ENCODE measurements at places on chromosomes 3 and 15. TPM values are rescaled to one million over a fixed set of nuclear protein-coding genes. Genes with fewer than 3 reads are reported as not detected.

Gene GPR87
- 3.3 TPM for total RNA-seq

DNA sequence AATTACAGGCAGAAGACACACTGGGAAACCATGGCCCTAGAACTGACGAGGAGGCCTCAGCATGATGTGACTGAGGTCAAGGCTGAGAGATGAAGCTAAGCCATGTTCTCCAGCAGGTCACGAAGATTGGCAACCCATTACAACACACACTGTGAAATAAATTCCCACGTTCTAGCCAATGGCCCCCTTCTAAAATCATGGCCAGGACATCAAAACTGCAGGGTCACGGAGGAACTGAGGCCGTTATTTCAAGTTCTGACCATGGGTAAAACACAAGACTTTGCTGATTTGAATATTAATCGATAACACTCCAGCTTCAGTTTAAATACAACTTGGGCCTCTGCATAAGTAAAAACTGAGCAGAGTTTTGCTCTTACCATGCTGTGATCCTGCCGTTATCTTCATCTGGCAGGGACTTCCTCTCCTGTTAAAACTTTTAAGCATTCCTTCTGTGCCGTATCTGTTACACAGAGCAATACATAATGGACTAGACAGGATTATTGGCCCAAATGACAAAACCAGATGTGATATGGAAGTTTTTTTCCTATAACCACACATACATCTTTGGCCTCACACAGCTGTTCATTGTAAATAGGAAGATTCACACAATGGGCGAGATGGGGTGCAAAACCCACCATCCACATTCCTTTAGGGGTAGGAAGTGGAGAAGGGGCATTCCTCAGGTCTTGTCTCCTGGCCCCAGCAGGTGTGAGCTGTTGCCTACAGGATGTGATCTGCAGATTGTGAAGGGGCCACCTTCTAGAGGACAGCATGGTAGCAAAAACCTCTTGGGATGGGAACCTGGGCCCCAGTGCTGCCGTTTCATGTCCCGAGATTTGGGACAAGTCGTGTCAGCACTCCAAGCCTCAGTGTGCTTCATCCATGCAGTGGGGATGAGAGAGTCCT is 207.4 kb downstream of the OPA1 start:
- H3K4me3 ChIP-seq: no peak overlapping the region
- no peaks in the 10 kb centered on the region for H3K36me3 ChIP-seq
- peaks cover 36% of the 10 kb centered on the region for H3K4me1 ChIP-seq
- H3K27me3 ChIP-seq: no peaks in the 10 kb centered on the region
- H3K27ac ChIP-seq: peak overlapping the region; percentile 45
- no peak for DNase-seq

Gene TARS3
- 18.1 TPM for total RNA-seq

- H3K4me3 ChIP-seq: no peak overlapping the region
- no peak overlapping the region for H3K27ac ChIP-seq
- H3K27me3 ChIP-seq: no peaks in the 10 kb centered on the region
- no peak for DNase-seq
- no peaks in the 10 kb centered on the region for H3K4me1 ChIP-seq
- H3K36me3 ChIP-seq: peaks cover 5% of the 10 kb centered on the region
Measured at GRCh38 chr3:32261545-32261944, 23.1 kb downstream of the CMTM8 start.
